Colonic mucosa (tissue), 4 donors: ENCODE measurements at places on chromosomes 1 and 21. TPM values are rescaled to one million over a fixed set of nuclear protein-coding genes. Genes with fewer than 3 reads are reported as not detected.

AGMAT gene
- total RNA-seq = 54.2 TPM

GRCh38 chr1:93471911-93472310 lies 24.0 kb downstream of the FNBP1L start:
- H3K4me3 ChIP-seq = no peak overlapping the region
- H3K36me3 ChIP-seq = no peaks in the 10 kb centered on the region
- no peaks in the 10 kb centered on the region for H3K27me3 ChIP-seq
- no peak for DNase-seq
- no peaks in the 10 kb centered on the region for H3K4me1 ChIP-seq

- DNase-seq = no peak
- no peak overlapping the region for H3K27ac ChIP-seq
Observed at GRCh38 chr1:113027449-113027848, 45.5 kb upstream of the LRIG2 start.

C1QB gene
- total RNA-seq = 72.5 TPM

- DNase-seq = no peak
- H3K4me3 ChIP-seq = no peak overlapping the region
- H3K27ac ChIP-seq = no peak overlapping the region
- H3K27me3 ChIP-seq = no peaks in the 10 kb centered on the region
- no peaks in the 10 kb centered on the region for H3K36me3 ChIP-seq
Observed at GRCh38 chr1:195335541-195335940, 1272.7 kb downstream of the KCNT2 start.

DNA sequence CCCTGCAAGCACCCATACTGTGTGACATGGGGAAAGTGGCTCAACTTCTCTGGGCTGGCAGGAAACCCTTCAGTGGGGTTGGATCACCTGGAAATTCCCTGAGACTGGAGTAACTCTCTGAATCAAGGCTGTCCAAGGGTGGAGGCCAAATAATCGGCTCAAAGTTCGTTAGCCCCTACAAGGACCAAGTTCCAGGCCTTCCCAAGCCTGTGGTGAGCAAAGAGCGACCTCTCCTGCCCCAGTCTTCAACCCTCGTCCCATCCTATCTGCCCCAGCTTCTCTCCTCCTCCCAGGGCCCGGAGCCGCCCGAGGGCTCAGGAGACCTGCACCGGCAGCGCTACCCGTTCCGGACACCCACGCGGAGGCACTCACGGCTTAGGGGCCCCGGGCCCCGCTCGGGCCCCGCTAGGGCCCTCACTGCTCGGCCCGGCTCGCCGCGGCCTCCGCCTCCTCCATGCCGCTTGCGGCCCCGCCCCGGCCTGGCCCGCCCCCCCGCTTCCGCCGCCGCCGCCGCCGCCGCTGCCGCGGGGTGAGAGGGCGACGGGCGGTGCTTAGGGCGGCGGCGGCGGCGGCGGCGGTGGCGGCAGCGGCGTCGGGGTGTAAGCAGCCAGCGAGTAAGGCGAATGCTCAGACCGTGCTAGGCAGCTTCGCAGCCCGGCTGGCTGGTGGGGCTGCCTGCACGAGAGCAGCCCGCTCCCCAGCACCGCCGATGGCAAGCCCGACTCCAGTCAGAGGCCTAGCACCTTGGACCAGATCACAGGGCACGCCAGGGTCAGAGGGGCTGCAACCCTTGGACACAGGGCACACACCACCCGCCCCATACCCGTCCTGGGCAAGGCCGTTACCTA lies at the start of gene POMGNT1:
POMGNT1 (minus strand) TSS at position 471 of the 848 bp plus-strand sequence. CDS start 613 bp downstream, outside the sequence.
- peak; percentile 74 for DNase-seq
- no peaks in the 10 kb centered on the region for H3K36me3 ChIP-seq

GRCh38 chr1:185208626-185209180 lies 51.7 kb downstream of the SWT1 start:
- no peak for DNase-seq
- H3K4me1 ChIP-seq = no peaks in the 10 kb centered on the region
- no peaks in the 10 kb centered on the region for H3K27me3 ChIP-seq
- H3K4me3 ChIP-seq = no peak overlapping the region

CRNN gene
- not detected for total RNA-seq

- H3K36me3 ChIP-seq = no peaks in the 10 kb centered on the region
- no peak overlapping the region for H3K27ac ChIP-seq
- no peak overlapping the region for H3K4me3 ChIP-seq
- DNase-seq = no peak
Observed at GRCh38 chr1:84156210-84156621, 12.1 kb downstream of the PRKACB start.

GRCh38 chr1:119611701-119612113 lies 36.4 kb downstream of the ZNF697 start:
- no peaks in the 10 kb centered on the region for H3K4me1 ChIP-seq
- H3K27ac ChIP-seq = no peak overlapping the region
- H3K4me3 ChIP-seq = no peak overlapping the region
- no peaks in the 10 kb centered on the region for H3K27me3 ChIP-seq
- no peaks in the 10 kb centered on the region for H3K36me3 ChIP-seq

- no peaks in the 10 kb centered on the region for H3K4me1 ChIP-seq
- no peaks in the 10 kb centered on the region for H3K36me3 ChIP-seq
- no peak for DNase-seq
- no peak overlapping the region for H3K27ac ChIP-seq
Observed at GRCh38 chr1:59979666-59980065, 53.1 kb upstream of the CYP2J2 start.
